ENCODE measurements at places on chromosomes 3 and 15.

GRCh38 chr15:56835718-56836171, 82.7 kb upstream of the TCF12 start:
- DNase-seq = no peak

DNA sequence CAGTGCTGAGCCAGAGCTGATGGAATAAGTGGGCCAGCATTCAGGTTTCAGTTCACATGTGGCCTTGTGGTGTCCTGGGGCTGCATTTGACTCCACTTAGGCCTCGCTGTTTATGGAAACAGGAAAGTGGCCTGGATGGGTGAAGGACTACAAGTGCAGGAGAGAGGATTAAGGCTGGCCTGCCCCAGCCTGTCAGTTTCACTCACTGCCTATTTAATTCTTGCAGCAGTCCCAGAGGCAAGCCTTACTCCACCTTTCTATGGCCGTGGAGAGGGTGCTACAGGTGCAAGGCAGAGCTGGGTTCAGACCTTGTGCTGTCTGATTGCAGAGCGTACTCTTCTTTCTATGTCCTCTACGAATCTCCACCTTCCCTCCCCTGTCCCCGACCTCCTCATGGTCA, 37.7 kb downstream of the ABHD17C start:
- no peak for DNase-seq

GRCh38 chr15:51100785-51101489, 6.2 kb upstream of the TNFAIP8L3 start:
- no peak for DNase-seq

GRCh38 chr15:25248583-25249235, 190.1 kb downstream of the UBE3A start:
- peak; percentile 5 for DNase-seq

DNA sequence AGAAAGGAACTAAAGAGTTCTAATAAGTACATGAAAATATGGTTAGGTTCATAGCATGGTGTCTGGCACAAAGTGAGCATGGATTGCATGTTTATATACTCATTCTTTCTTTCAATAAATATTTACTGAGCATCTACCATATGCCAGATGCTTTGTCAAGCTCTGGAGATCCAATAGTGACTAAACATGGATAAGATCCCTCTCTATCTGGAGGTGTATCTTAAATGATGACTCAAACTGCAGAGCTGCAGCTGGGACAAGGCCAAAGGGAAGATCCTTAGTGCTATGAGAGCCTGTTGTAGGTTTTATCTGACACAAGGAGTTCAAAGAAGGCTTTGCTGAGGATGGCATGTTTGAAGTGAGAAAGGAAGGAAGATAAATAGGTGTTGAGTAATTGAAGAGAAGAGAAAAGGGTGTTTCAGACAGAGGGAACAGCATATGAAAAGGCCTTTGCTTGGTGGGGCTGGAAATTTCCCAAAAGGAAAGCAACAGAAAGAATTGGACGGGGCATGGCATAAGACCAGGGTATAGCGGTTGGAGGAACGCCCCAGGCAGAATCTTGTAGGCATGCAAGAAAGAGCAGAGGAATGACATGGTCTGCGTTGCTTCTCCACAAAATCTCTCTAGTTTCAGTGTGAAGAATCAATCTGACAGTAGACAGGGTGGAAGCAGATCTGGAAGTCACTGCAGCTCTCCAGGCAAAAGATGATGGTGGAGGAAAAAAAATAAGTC, 239.9 kb upstream of the LRTM1 start:
- DNase-seq = no peak

DNA sequence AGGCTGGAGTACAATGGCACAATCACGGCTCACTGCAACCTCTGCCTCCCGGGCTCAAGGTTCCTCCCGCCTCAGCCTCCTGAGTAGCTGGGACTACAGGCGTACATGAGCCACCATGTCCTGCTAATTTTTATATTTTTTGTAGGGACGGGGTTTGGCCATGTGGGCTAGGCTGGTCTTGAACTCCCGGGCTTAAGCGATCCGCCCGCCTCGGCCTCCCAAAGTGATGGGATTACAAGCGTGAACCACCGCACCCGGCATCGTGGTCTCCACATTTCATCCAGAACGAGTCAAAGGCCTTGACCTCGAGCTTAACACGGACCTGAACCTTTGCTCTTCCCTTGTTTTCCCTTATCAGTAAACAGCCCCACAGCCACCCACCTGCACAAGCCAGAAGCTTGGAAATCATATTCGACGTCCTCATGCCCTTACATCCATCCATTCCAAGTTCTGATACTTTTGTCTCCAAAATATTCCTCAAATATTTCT, 1.4 kb upstream of the PTPN23 start:
- no peak for DNase-seq

- DNase-seq = no peak
Measured at GRCh38 chr3:136860541-136860940, 1.5 kb upstream of the NCK1 start.

GRCh38 chr3:183924956-183925355, 40.3 kb upstream of the PARL start:
- no peak for DNase-seq

- DNase-seq = no peak
Measured at GRCh38 chr3:56089739-56090138, 378.5 kb downstream of the ERC2 start.

GRCh38 chr3:114841515-114841914, 305.6 kb downstream of the ZBTB20 start:
- no peak for DNase-seq

- DNase-seq = no peak
Measured at GRCh38 chr3:181909241-181909640, 197.5 kb downstream of the SOX2 start.

- DNase-seq = no peak
Measured at GRCh38 chr3:50620420-50620819, 3.5 kb downstream of the MAPKAPK3 start.

DNA sequence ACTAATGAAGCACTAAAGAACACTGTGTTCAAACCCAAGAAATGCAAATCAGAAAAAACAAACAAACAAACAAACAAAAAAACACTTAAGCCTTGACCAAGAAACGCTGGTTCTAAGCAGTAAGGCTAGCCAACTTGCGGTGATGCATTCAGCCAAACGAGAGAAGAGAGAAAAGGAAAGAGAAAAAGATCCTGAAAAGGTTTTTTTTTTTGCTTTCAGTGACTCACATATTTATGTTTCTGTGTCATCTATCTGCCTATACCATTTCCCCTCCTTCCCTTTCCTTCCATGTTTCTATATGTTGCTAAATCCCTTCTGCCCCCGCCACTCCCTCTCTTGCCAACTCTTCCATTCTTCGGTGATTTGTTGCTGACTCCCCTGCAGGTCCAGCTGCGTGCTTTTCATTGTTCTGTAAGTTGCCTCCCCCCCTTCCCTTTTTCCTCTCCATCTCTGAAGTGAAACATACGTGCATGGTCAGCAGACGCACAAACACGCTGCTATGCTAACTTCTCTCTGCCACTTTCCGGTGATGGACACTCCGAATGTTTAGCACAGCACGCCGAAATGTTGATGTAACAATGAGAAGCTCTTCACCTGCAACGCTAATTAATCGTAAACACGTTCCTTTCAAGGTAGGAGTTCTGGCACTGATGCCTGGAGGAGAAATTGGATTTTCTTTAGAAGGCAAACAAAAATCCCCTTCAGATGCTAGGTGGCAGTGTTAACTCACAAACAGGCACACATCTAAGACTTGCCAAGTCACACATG, 154.4 kb downstream of the TUSC7 start:
- no peak for DNase-seq

GRCh38 chr3:69491975-69492374, 106.1 kb upstream of the FRMD4B start:
- DNase-seq = no peak

DNA sequence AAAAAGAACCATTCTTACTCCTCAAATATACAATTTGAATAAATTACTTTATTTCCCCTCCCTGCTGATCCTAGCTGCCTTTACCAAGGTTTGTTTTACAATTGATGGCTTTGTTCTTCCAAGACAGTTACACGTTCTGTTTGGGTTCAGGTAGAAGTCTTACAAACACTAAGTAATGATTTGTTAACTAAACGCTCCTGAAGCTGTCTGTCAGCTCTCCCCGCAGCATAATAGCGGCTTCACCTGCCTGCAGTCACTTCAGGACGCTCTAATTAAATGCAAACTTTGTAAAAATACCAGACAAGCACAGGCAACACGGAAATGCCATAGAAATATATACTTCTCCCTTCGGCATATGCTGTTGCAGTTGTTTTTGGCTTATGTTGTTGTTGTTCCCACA, 176.4 kb upstream of the MDFIC2 start:
- no peak for DNase-seq

DNA sequence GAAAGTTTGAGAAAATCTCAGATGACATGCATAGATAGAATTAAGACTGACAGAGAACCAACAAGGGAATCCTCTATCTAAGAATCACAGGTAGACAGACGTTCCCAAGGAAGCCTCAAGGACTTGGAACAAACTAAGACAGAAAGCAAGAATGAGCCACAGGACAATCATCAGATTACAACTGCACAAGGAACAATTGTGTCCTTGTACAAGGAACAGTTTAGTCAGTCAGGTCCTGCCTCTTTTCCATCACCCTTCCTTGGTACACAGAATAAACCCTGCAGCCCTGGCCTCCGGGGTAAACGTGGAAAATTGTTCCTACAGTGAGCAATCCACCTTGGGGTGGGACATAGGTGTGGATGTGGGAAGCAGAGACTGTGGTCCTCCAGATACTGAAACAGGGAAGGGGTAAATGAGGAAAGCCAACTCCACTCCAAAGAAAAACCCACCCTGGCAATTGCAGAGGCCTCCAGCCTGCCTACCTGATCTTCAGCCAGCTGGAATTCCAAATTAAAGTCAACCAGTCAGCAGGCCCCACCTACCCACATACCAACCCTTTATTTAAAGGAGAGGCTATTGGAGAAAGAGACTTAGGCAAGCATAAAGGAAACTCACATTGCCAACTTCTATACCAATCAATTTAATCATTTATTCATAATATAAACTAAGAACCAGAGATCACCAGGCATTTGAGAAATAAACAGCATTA, 73.4 kb downstream of the ULK4 start:
- no peak for DNase-seq

DNA sequence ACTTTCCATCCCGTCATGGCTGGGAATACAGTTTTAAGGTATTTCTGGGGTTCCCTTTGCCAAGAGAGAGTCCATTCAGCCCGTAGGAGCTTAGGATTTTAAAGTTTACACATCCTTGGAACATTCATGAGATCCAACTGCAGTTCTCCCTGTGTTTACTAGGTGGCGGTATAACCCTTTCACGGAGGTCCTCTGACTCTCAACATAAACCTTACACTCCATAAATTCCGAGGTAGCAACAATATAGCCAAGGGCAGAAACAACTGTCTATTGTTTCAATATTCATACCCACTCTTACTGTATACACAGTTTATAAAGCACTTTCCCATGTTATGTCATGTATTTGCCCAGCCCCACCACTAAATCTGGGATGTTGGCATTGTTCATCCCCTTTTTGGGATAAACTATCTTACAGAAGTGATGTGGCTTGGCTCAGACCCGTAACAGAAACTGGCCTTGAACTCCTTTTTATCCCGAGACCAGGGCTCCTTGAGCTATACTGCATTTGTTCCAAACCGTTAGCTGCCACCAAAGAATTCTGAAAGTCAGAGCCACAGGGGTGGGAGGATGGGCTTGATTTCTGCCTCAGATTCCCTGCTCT, 69.2 kb upstream of the COL6A5 start:
- DNase-seq = peak; percentile 21

- no peak for DNase-seq
Measured at GRCh38 chr3:119219069-119219468, 21.6 kb downstream of the B4GALT4 start.

GRCh38 chr15:88255484-88256278, 858 bp downstream of the NTRK3 start:
- peak; percentile 54 for DNase-seq

- DNase-seq = no peak
Measured at GRCh38 chr3:30492322-30493192, 113.8 kb upstream of the TGFBR2 start.

- no peak for DNase-seq
Measured at GRCh38 chr15:95770196-95770595, 560.3 kb upstream of the NR2F2 start.

GRCh38 chr3:119809249-119810017, 27.5 kb downstream of the NR1I2 start:
- DNase-seq = no peak

DNA sequence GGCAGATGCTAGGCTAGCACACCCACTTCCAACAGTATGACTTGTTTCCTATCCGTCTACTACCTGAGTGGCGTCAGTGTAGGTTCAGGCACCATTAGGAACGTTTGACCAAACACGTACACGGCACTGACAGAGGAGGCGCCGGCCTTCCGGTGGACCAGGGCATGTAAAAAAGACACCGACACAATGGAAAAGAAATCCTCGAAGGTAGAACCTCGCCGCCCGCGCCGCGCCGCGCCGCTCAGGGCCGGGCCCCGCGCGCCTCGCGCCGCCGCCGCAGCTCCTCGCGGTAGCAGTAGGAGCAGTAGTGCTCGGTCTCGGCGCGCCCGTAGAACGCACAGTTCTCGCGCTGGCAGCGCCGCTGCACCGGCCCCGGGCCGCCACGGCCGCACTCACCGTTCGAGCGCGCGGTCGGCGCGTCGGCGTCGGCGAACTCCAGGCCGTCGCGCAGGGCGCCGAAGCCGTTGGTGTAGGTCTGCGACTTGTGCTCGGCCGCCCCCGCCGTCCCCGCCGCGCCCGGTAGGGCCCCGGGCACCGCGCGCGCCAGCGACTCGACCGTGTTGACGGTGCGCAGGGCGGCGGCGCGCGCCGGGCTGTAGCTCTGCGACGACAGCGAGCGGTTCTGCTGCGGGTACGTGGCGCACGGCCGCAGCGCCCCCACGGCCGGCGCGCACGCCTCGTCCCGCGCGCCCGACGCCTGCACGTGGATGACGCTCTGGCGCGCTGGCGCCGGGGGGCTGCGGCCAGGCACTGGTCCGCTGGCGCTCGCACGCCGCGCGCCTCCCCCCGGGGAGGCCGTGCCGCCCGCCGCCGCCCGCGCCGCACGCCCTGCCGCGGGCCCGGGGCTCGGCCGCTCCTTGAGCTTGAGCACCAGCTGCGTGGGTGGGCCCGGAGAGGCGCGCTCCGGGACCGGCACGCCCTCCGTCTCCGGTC, 156.7 kb downstream of the KLF13 start:
- DNase-seq = no peak

DNA sequence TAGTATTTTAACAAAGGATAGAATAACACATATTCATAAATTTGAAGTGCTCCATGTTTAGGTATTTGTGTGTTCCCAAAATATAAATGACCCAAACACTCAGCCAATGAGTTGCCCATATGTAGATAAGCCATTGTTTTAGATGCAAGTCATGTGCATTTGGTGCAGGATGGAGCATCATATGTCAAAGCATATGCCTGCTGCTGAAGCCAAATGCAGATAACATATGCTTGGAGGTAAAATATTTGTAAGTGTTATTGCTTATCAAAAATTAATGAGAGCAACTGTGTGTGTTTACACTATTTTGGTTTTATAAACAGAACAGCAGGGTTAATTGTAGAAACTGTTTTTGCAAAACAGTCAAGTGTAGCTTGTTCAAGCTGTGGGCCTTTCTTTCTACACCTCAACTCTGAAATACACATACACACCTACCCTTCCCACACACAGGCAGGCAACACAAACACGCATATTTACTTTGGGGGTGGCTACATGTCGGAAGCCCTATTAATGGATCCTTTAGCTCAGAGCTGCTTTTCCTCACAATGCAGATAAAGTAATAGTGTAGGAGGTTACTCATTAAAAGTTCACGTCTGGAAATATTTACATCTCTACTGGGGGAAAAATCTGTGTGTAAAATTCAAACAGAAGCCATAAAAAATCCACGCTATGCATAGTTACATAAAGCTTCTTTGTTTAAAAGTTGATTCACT, 521.4 kb downstream of the ZNF385D start:
- no peak for DNase-seq

- no peak for DNase-seq
Measured at GRCh38 chr15:80211976-80212375, 40.0 kb downstream of the CTXND1 start.

GRCh38 chr15:85763157-85763556, 31.6 kb downstream of the KLHL25 start:
- DNase-seq = no peak

All from D721Med (cell line).